ENCODE measurements at places on chromosomes 7 and 10. TPM values are rescaled to one million over a fixed set of nuclear protein-coding genes. Genes with fewer than 3 reads are reported as not detected.

DNA sequence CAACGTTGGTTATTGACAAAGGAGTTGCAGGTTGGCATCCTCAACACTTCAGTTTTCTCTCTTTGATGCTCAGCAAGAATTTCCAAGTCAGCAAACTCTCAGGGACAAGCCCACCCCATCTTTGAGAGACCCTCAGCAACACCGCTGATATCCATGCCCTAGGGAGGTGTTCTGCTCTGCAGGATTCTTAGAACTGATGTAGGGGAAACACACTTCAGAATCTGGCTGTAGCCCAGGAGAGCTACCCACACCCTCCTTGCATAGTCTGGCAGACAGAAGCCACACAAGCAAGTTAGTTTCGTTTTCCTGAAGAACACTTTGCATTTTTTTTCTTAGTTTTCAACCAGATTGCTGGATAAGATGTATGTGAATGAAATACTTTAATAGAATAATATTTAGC, 822 bp downstream of the SAMD9L start:
- H3K27me3 ChIP-seq = no peaks in the 10 kb centered on the region
- peak overlapping the region; percentile 91 for H3K4me3 ChIP-seq
- H3K4me1 ChIP-seq = peaks cover 2% of the 10 kb centered on the region
- H3K27ac ChIP-seq = peak overlapping the region; percentile 61
- H3K36me3 ChIP-seq = peaks cover 5% of the 10 kb centered on the region

CCDC172 gene
- total RNA-seq = not detected

DNA sequence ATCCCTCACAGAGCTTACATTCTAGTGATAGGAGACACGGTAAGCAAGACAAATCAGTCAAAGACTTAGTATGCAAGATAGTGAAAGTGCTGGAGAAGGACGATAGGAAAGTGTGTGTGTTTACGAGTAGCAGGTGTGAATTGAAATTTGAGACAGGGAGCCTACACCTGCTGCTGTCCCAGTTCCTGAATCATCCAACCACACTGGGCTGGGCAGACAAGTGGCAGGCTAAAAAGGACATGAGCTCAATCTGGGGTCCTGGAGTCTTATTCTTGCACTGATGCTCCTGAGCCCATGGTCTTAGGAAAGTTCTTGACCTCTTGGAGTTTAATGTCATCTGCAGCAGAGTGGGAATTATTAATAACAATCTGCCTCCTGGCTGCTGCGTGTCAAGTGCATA, 16.2 kb downstream of the RBP3 start:
- H3K4me1 ChIP-seq = no peaks in the 10 kb centered on the region
- H3K27me3 ChIP-seq = peaks cover 11% of the 10 kb centered on the region
- H3K27ac ChIP-seq = no peak overlapping the region

SCRN1 gene
- 86.5 TPM for total RNA-seq

DNA sequence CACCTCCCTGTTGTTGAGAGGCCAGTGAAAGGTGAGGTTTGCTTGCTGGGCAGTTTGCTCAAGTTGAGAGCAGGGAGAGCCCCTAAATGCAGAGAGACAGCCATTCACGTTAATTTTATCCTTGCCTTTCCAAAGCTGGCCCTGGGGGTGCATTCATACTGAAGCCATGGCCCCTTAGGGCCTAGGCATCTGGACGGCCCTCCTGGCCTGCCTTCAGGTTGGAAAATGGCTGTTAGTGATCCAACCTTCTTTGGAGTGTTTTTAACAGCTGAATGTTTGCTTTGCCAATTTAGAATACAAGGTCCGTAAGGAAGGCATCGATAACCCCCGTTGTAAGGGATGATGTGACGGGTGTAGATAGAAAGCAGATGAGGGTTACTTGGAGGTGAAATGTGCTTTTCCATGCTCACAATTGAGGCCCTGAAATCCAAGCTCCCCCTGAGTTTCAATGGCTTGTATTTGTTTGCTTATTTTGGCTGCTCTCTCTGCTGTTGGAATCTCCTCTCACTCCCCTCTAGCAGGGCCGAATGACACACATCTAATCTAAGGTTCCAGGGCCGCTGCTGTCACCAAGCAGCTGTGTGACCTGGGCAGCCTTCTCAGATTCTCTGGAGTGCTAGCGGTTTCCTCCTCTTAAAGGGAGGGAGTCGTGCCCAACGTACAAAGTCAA, 171.6 kb upstream of the MKI67 start:
- H3K4me1 ChIP-seq = no peaks in the 10 kb centered on the region
- H3K4me3 ChIP-seq = no peak overlapping the region
- DNase-seq = no peak
- H3K36me3 ChIP-seq = no peaks in the 10 kb centered on the region
- H3K27ac ChIP-seq = no peak overlapping the region
